ENCODE measurements at places on chromosomes 16 and 17.
A peak's percentile ranks its signal among the peaks of the same experiment; 100 is the strongest.

- no peak for DNase-seq
These were observed 20.4 kb downstream of the NFATC3 start for GRCh38 chr16:68105611-68106010.

GRCh38 chr17:80473701-80474100, 2.7 kb downstream of the NPTX1 start:
- no peak for DNase-seq

DNA sequence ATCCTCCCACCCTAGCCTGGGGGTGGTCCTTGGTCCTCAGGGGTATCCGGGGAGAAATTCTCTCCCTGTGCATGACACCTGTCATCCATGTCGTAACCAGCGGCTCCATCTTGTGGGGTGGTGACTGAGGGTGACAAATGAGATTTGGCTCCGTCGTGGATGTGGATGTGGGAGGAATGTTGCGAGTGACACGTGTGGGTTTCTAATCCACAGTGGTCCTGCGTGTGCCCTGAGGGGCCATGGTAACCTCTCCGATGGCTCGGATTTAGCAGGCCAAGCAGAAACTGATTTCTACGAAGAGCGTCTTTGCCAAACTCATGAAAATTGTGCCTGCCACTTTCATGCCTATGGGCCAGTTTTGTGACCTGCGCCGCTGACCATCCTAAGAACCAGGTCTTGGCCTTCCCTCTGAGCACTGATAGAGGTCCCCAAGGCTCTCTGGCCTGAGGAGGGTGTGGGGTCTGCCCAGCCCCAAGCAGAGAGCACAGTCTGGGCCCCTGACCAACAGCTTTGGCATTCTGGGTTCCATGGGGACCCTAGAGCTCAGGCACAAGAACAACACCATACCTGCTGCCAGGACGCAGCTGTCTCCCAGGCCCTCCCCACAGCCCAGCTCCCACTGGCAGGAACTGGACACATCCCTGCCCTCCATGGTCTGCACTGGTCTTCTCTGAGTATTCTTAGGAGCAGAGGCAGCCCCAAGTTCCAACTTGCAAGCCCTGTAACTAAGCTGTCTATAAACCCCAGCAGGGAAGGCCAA, 79.0 kb downstream of the AMFR start:
- no peak for DNase-seq

DNA sequence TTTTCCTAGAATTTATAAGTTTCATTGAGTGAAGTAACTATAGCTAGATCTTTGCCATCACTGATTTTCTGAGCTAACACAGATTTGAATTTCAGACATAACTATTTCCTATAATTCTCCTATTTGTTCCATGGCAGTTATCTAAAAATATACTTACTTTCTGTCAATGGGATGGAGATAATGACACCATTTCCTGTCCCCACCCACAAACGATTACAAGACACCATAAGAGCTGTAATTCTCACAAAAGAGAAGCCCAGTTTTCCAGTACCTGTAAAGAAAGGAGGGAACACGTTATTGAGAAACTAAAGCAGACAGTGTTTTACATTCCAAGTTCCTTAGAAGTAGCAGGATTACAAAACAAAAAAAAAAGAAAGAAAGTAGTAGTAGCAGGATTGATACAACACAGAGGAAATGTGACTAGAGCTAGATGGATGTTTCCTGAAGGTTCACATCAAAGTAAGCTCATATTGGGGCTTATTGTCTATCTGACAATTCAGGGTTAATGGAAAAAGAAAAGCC, 110.9 kb upstream of the TOB1 start:
- DNase-seq: no peak

- DNase-seq: no peak
These were observed 60.9 kb downstream of the RAI1 start for GRCh38 chr17:17742133-17742621.

GRCh38 chr17:19457830-19458271, 46.8 kb downstream of the RNF112 start:
- DNase-seq: no peak

DNA sequence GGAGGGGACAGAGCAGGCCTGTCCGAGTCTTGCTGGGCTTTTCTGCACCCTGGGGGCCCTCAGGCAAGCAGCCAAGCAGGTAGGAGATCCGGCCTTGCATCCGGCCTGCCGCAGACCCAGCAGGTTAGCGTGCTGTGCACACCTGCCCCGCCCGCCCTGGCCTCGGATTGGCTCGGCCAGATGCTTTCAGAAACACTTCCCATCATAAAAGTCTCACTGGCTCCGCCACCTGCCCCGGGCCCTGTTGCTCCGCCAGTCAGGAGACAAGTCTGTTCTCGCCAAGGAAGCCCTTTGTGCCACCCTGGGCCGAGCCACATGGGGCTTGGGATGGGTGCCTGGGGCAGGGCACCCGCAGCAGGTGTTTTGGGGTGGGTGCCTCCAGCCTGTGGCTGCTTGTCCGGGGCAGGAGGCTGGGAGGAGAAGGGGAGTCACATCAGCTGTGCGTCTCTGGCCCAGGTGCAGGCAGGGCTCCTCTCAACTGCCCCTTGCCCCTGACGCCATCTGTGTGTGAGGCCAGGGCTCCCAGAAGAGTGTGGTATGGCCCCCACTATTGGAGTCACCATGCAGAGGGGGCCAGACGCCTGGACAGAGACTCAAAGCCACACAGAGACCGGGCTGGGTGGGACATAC, 228.2 kb upstream of the GSE1 start:
- DNase-seq: no peak

- DNase-seq: no peak
These were observed 147.9 kb downstream of the MAF start for GRCh38 chr16:79452671-79453070.

GRCh38 chr16:80652441-80652840, 111.6 kb downstream of the DYNLRB2 start:
- no peak for DNase-seq

- no peak for DNase-seq
These were observed 37.8 kb upstream of the RASD1 start for GRCh38 chr17:17533901-17534441.

DNA sequence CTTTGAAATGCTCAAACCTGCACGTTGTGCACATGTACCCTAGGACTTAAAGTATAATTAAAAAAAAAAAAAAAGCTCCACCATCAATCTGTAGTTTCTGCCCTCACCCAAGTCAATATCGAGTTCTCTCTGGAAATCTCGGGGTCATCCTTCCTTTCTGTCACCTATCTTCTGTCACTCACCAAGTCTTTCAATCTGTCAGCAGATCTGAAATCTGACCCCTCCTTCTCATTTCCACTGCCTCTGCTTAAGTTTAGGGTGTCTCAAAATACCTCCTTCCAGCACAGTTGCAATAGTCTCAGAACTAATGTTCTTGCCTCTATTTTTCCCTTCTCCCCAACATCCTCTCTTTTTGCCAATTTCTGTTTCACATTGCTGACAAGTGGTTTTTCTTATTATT, 32.3 kb downstream of the FTO start:
- DNase-seq: no peak

DNA sequence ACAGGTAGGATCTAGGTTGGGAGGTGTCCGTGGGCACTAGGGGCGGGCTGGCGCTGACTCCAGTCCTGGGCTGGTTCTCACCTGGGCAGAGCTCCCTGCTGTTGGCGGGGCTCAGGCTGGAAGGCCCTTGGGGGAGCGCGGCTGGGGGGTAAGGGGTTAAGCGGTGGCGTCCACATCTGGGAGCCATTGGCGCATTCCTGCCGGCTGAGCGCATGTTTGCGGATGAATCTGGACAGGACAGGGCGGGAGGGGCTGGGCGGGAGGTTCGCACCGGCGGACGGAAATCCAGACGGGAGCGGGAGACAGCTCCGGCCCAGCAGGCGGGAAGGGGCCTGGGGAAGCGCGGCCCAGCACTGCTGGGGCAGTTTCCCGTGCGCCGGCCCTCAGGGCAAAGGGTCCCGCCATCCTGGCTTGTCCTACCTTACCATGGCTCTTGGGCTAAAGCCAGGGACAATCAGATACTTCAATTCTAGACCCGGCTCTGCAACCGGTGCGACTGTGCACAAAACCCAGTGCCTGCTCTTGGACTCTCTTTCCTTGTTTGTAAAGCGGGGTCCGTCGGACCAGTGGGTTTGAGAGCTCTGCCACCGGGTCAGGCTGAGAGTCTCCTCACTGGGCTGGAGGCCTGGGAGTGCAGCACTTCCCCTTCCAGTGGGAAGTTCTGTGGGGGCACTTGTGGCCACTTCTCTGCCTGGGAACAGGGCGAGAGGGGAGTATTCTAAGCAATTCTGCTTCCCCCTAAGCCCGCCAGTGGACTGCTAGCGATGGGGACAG, 7.8 kb downstream of the RARA start:
- DNase-seq: no peak

- DNase-seq: no peak
These were observed 49.0 kb upstream of the ZCCHC14 start for GRCh38 chr16:87541872-87542234.

DNA sequence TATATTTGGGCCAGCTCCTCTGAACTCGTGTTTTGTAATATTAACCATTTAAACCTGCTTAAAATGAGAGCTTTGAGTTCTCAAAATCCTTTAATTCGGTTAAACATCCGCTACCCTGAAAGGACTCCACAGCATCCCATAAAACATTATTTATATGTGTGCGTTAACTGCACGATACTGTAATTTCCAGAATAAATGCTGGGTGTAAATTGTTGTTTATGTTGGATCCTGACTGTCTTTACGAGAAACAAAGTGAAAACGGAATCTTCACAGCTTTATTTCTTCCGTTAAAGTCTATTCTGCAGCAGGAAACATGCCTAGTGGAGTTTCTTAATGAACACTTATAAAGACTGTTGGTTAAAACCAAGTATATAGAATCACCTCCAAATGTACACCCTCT, 143.4 kb downstream of the SNX11 start:
- DNase-seq: no peak

- no peak for DNase-seq
These were observed 8.9 kb downstream of the LRRC75A start for GRCh38 chr17:16483021-16483645.

DNA sequence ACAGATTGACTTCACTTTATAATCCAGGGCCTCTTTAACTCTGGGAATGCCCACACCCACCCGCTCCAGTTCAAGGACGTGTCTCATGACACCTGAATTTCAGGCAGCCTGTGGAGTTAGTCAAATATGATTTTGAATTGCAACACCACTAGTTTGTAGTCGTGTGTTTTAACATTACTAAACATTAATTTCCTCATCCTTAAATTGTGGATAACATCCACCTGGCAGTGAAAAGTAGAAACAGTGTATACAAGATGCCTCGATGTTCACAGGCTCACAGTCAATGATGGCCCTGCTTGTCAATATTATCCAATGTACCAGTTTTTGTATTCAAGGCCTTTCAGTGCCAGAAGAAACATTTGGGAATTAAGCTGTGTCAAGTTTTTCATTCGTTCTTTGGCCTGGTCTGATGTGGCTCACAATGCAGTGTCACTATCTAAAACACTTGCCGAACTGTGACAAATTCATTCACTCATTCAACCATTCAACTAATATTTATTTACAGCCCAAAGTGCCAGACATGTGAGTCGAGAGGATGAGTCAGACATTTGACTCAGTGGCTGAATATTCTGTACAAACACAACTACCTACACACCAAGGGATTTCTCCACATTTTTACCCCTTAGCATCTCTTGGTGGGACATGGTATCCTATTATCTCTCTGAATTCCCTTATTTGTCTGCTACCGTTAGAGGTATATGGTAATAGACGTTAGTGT, 1.4 kb downstream of the MEIOB start:
- peak; percentile 21 for DNase-seq

DNA sequence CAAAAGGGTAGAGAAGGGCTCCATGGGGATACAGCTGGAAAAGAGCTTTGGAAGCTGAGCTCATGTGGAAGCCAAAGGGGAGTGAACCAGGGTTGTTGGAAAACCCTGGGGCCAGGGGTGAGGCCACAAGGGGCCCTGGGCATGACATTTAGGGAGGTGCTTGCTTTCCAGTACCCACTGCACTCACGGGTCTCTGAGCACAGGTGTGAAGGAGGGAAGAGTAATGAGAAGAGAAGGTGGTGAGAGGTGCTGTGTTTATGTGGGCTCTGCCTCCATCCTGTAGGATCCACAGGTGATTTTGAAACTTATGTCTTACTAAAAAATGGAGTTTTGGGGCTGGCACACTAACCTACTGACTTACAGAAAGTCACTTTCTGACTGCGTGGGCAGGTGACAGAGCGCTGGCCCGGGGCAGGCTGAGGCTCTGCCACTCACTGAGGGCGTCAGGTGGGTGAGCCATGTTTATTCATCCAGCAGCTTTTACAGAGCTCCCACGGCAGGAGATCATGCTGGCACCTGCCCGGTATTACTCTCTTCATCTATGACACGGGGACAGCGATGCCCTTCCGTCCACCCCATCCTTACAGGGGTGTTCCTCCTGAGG, 18.9 kb downstream of the KSR1 start:
- no peak for DNase-seq

GRCh38 chr16:72978212-72978611, 69.7 kb downstream of the ZFHX3 start:
- DNase-seq: no peak

- no peak for DNase-seq
These were observed 701 bp downstream of the PIPOX start for GRCh38 chr17:29043539-29044145.

GRCh38 chr17:65684631-65685030, 123.2 kb upstream of the AXIN2 start:
- DNase-seq: no peak

GRCh38 chr17:63430223-63430622, 15.9 kb downstream of the CYB561 start:
- DNase-seq: no peak

GRCh38 chr17:66776999-66777688, 57.8 kb upstream of the CACNG5 start:
- no peak for DNase-seq

GRCh38 chr16:50834701-50835100, 92.8 kb downstream of the CYLD start:
- DNase-seq: no peak

DNA sequence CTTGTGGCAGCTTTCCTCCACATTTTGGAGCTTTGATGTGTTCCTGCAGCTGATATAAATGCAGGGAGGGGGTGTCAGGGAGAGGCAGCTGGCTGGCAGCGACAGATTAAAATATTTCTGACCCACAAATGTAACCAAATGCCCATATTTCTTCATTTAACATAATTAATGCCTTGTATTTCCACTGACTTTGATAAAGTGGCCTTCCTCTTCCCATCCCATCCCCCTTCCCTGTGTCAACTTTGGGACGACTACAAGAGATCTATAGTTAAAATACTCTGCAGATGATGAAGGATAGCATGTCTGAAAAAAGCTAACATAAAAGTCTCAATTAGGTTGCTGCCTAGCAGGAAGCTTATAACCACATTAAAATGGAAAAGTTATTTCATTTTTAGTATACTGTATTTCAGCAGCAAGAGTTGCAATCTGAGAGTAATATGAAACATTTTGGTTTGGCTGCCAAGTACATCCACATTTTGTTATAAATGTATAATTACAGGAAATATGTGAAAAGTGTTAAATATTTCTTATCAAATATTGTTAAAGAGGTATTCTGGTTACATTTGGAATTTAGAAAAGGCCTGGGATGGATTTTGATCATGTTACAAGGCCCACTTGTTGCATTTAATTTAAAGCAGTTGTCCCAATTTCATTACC, 238.7 kb upstream of the TBX2 start:
- DNase-seq: no peak

DNA sequence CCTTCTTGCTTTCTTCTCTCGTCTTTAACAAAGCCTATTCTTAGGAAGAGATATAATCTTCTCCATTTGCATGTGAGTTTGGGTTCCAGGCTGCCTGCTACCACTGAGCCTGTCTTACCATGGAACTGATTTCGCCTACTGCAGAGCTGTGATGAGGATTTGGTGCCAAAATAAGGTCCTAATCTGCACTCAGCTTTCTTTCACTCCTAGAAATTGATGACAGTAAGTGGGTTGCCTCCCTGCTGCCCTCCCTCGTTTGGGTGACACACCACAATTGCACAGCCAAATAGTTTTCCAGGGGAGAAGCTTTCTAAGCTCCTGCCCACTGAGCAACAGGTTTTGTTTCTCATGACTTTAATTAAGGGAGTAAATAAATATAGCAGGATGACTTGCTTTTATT, 25.1 kb upstream of the ASIC2 start:
- no peak for DNase-seq

Measured in AG04449 (cell line).